ENCODE measurements at places on chromosomes 12 and 14. TPM values are rescaled to one million over a fixed set of nuclear protein-coding genes. Genes with fewer than 3 reads are reported as not detected.

GRCh38 chr12:22100958-22101748 is 55.1 kb downstream of the CMAS start:
- peak; percentile 47 for DNase-seq

GRCh38 chr12:54300732-54301427 is at the start of gene NFE2:
NFE2 (minus strand) TSS chr12:54301015; CDS start chr12:54295248, 5,767 bp downstream.
- peak; percentile 72 for DNase-seq

GRCh38 chr12:75389706-75390105 is 1.2 kb upstream of the GLIPR1L2 start:
- no peak for DNase-seq

- no peak for DNase-seq
Measured at GRCh38 chr14:106509176-106509575, 982.8 kb downstream of the TMEM121 start.

Gene KRT6A
- 116 TPM for total RNA-seq

Gene DTX1
- total RNA-seq = 0.35 TPM

Gene MMP17
- total RNA-seq = 1.6 TPM

Gene KRT72
- total RNA-seq = not detected

All from renal cortical epithelial cell (primary cell).